Stimulated activated CD8-positive, alpha-beta memory T cell treated with anti-CD3 and anti-CD28 coated beads, Interleukin-4, amount 100 ng/mL, for 1 hour (primary cell): ENCODE measurements at places on chromosomes 16 and 17.

DNA sequence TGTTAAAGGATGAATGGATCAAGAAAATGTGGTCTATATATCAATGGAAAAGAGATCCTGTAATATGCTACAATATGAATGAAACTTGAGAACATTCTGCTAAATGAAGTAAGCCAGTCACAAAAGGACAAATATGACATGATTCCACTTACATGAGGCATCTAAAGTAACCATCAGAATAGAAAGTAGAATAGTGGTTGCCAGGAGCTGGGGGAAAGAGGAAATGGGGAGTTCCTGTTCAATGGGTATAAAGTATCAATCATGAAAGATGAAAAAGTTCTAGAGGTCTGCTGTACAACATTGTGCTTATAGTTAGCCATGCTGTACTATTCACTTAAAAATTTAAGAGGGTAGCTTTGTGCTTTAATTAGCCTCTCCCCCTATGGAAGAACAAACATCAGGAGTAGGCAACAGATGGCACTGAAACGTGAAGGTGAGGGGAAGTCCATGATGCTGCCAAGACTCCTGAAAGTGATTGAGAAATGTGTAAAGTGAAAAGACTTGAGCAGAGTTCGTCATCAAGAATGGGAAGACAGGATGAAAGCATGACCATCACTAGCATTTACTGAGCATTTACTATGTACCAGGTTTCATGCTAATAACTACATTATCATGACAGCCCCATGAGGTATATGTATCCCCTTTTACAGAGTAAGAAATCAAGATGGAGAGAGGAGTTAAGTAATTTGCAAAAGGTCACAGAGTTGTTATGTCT, 167.2 kb downstream of the CYB561 start:
- DNase-seq: no peak

- no peak for DNase-seq
Observed at GRCh38 chr16:12119562-12119961, 143.0 kb downstream of the SNX29 start.

GRCh38 chr16:55408661-55409060, 70.3 kb upstream of the MMP2 start:
- no peak for DNase-seq

GRCh38 chr16:64094992-64095634, 1026.8 kb downstream of the CDH11 start:
- DNase-seq: no peak

DNA sequence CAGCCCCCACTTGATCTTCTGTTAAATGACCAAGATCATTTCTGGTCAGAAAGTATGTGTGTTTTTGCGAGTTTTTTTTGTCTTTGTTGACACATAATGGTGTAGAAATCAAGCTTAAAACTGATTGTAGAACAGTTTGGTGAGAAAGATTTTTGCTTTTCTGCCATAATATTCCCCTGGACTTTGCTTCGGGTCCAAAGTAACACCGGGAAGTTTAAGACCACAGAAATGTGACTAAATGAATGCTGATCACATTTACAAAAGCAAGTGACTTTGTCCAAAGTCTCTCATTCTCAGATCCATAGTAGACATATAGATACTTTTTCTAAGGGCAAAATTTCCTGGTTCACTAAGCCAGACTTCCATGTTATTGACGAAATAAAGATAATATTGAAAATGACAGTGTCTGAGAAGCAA, 2.6 kb downstream of the FAM20A start:
- no peak for DNase-seq

- no peak for DNase-seq
Observed at GRCh38 chr17:67358612-67359011, 7.8 kb downstream of the PSMD12 start.

GRCh38 chr17:37174205-37174604, 201.6 kb upstream of the C17orf78 start:
- no peak for DNase-seq

DNA sequence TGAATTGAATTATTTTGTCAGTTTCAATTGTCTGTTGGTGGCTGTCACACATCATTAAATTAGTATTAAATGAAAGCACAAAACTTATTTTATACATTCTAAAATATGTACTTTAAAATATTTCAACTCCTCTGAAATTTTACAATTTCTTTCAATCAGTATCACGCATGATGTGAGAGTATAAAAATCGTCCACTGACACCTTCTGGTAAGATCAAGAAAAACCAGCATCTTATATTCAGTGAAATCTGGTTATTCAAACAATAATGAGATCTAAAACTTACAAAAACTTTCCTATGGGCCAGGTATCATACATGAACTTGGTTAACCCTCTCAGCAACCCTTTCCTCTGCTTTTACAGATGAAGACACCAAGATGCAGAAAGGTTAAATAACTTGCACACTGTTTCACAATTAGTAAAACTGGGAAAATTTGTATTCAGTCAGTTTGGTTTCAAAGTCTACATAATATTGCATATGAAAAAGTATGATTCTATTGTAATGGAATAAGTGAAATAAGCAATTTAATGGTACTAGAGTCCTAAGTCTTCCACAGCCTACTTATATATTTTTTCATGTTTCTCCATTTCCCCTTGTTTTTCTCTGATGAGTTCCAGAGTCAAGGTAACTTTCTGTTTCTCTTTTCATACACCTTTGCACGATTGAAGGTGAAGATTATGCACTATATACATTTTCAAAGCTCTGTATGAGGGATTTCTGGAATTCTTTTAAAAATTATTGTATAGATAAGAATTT, 58.7 kb downstream of the EFCAB5 start:
- no peak for DNase-seq

DNA sequence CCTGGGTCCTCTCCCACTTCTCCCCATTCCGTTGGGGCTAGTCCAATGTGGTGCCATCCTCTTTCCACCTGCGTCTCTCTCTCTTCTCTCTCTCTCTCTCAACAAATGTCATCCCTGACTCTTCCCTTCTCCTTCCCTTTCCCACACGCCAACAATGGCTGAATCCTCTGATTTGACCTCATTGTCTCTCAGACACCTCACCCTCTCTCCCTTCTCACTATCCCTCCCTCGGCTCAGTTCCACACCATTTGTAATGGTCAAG, 628 bp upstream of the ZNF18 start:
- DNase-seq: no peak

GRCh38 chr17:36608794-36609497, 7.6 kb downstream of the MRM1 start:
- no peak for DNase-seq

GRCh38 chr17:12053552-12053951, 32.9 kb downstream of the MAP2K4 start:
- DNase-seq: no peak

DNA sequence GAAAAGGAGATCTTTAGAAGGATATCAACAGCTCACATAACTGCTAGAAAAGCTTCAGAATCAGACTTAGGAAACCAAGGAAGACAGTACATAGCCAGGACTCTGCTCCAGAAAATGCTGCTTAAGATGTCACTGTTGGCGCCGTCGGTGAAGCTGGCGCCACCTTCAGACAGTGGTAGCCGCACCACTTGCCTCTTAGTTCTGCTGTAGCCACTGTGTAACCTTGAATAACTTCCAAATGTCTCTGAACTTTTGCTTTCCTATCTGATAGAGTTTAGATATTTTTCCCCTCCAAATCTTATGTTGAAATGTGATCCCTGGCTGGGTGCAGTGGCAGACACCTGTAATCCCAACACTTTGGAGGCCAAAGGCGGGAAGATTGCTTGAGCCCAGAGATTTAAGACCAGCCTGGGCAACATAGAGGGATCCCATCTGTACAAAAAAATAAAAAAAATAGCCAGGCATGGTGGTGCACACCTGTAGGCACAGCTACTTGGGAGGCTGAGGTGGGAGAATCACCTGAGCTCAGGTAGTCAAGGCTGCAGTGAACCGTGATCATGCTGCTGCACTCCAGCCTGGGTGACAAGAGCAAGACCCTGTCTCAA, 6.3 kb upstream of the USP31 start:
- no peak for DNase-seq

DNA sequence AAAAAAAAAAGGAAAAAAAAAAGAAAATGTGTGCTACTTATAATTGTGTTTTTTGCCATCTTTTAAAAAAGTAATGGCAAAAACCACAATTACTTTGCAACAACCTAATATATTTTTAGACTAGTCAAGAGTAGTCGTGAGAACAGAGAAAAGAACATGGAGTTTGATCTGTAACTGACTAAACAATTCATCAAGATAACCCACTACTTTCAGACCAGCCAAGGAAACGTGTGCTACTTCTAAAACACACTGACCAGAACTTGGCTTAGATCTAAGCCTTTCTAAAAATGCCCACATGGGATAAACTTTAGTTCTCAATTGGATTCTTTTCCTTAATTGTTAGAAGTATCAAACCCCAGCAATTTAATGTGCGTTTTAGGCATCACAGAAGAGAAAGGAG, 616 bp downstream of the PECAM1 start:
- no peak for DNase-seq

- DNase-seq: no peak
Observed at GRCh38 chr16:87363771-87364455, 19.7 kb downstream of the FBXO31 start.

- no peak for DNase-seq
Observed at GRCh38 chr16:55233464-55233863, 90.5 kb upstream of the IRX6 start.

GRCh38 chr17:48153691-48154358, 46.3 kb downstream of the SNX11 start:
- no peak for DNase-seq

- DNase-seq: no peak
Observed at GRCh38 chr16:19831678-19832077, 53.0 kb downstream of the GPRC5B start.

DNA sequence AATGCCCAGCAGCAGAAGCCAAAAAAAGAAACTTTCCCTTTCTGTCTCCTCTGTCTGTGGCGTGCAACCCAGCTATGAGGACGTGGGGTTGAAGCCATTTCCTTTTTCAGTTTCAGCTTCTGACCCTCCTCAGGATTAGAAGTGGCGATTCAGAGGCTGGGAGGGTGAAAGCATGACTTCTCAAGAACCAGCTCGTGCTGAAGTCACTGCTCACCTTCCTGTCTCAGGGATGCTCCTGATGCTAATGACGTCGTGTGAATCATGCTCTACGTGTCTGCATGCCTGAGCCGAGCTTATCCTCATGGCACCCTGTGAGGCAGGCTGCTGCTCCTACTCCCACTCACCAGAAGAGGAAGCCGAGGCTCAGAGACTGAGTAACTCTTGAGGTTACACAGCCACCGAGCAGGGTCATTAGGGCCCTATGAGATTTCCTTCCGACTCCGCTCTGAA, 5.7 kb upstream of the LPO start:
- DNase-seq: no peak

DNA sequence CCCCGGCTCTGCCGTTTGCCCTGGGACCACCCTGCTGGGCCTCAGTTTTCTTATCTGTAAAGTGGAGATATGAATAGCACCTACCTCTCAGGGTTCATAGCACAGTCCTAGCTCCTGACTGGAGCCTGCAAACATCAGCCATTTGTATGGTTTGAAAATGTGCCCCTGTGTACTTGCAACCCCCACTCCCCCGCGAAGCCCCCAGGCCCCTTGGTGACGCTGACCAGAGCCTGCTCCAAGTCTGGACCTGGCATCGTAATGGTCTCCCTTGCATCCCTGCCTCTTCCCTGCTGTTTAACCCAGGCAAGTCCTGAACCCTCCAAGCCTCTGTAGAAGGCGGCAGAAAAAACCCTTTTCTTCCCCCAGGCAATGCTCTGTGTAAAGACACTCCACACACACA, 128.0 kb downstream of the IRF8 start:
- no peak for DNase-seq

DNA sequence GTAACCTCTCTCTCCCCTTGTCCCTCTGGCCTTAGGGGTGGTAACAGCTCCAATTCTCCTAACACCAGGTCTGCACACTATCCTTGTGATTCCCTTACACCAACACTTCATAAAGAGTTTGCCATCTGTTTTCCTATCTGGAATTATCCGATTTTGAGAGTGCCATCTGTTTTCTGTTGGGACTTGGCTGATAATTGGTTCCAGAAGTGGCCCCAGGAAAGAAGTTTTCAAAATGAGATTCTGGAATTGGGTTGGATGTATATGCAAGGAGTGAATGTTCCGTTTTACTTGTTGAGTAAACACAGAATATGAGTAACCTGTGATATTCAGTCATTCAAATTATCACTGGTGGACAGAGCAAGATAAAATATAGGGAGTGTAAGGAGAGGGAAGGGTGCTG, 134.1 kb upstream of the HS3ST3A1 start:
- DNase-seq: no peak

DNA sequence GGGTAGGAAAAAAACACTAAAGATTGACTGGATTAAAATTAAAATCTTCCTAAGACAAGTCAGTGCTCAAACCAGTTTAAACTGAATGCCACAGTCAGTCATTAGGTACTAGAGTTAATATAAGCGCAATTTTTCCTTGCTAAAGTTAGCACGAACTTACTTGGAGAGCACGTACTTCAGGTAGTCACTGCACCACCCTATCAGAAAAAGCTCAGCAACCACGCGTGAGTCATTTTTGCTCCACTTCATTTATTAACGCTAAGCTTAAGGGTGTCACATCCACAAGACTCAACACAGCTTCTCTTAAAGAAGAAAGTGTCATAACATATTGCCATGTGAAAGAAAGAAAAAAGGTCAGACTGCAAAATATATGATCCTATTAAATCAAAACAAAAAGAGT, 53.1 kb downstream of the TEX2 start:
- DNase-seq: no peak

GRCh38 chr16:24511792-24512191, 27.6 kb upstream of the RBBP6 start:
- DNase-seq: no peak

- no peak for DNase-seq
Observed at GRCh38 chr17:36879027-36879426, 58.2 kb upstream of the LHX1 start.

- no peak for DNase-seq
Observed at GRCh38 chr17:75688209-75688825, 21.2 kb downstream of the SAP30BP start.

- no peak for DNase-seq
Observed at GRCh38 chr16:11973070-11973469, 3.5 kb upstream of the SNX29 start.

DNA sequence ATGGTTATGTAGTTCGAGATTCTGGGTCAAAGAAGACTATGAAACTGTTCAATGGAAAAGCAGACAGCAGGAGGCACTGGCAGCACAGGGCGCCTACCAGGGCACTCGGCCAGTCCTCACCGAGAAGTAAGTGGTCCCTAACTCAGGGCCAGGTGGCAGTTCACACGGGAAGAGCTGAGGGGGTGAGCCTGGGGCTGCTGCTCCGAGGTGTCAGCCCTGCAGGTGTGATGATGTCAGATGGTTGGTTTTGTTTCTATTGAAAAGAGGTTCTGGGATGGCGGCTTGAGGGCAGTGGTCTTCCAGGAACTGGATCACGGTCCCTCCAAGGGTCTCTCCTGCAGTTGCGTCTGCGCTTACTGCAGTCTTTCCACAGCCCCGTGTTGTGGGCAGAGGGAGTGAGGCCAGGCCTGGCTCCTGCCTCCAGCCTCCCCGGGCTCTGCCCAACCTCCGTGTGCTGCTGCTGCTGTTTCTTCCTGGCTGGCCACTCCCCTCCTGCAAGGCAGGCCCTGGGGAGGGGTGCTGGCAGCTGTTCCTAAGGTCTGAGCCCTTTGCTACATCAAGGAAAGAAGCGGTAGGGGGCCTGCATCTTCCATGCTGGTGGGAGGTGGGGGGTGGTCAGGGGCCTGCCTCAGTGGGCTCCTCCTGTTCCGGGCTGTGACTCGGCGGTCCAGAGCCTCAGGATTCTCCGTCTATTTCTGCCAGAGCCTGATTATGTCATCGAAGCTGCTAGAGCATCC, 22.6 kb downstream of the RNF213 start:
- no peak for DNase-seq
